BJ (cell line): ENCODE measurements at places on chromosomes 1 and 21.
A peak's percentile ranks its signal among the peaks of the same experiment; 100 is the strongest.

- DNase-seq, result no peak
Observed at GRCh38 chr1:26156285-26157038, 2.4 kb upstream of the FAM110D start.

- DNase-seq, result no peak
Observed at GRCh38 chr1:30618335-30618747, 105.0 kb downstream of the MATN1 start.

GRCh38 chr1:201505503-201505890, 1.4 kb downstream of the CSRP1 start:
- DNase-seq, result no peak

DNA sequence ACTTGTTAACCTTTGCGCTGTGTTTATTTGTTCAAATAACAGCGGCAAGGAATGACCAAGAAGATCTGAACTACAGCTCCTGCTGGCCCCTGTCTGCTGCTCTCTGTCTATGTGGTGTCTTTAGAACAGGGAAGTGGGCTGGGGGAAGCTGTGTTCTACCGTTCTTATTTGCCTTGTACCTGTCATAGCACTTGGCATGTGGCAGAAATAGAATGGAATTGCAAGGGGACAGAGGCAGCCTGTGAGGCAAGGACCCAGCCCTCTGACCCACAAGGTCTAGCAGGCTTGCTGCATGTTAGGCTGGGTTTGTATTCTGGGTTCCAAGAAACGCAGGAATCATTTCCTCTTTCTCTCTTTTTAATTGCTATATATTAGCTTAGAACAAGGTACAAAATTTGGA, 20.7 kb downstream of the HMGCS2 start:
- DNase-seq, result no peak

DNA sequence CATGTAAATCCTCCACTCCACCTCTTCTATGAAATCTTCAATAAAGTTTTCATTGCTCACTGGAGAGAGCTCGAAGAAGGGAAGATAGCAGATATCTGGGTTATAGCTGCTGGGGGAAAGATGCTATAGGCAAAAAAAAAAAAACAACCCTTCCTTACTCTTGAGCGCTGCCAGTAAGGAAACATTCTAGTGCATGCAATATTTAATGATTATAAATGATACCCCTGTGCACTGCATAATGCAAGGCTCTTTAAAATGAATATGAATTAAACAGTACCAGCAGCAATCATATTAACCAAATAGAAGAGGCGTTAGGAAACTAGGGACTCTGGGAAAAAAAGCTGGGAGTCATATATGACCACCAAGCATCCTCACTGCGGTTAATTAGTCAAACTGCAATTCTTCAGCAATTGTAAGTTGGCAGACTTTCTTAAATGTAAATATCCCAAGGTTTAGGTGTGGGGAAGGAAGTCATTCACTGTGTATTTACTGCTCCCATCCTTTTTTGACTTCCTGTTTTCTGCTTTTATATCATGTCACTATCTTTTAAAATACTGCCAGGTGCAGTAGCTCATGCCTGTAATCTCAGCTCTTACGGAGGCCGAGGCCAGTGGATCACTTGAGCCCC, 3.7 kb upstream of the DMRTB1 start:
- no peak for DNase-seq

- no peak for DNase-seq
Observed at GRCh38 chr1:235500971-235501540, 3.2 kb downstream of the B3GALNT2 start.

- DNase-seq, result no peak
Observed at GRCh38 chr1:1539310-1540089, 924 bp downstream of the TMEM240 start.

DNA sequence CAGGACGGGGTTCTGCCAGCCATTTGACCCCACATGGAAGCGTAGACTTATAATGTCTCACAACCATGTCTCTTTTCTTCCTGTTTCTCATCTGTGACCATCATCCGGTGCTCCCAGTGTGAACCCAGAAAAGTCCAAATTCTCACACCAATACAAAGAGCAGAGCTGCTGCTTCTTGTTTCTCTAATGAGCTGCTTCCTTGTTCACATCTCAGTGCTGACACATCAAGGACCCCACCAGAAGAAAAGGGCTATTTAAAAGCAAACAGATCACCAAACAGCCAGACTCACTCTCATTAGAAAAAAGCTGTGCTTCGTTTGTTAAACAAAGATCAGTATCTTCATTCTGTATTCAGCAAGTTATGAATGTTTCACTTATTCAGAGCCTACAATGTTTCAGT, 835 bp upstream of the LCE1D start:
- DNase-seq, result no peak

DNA sequence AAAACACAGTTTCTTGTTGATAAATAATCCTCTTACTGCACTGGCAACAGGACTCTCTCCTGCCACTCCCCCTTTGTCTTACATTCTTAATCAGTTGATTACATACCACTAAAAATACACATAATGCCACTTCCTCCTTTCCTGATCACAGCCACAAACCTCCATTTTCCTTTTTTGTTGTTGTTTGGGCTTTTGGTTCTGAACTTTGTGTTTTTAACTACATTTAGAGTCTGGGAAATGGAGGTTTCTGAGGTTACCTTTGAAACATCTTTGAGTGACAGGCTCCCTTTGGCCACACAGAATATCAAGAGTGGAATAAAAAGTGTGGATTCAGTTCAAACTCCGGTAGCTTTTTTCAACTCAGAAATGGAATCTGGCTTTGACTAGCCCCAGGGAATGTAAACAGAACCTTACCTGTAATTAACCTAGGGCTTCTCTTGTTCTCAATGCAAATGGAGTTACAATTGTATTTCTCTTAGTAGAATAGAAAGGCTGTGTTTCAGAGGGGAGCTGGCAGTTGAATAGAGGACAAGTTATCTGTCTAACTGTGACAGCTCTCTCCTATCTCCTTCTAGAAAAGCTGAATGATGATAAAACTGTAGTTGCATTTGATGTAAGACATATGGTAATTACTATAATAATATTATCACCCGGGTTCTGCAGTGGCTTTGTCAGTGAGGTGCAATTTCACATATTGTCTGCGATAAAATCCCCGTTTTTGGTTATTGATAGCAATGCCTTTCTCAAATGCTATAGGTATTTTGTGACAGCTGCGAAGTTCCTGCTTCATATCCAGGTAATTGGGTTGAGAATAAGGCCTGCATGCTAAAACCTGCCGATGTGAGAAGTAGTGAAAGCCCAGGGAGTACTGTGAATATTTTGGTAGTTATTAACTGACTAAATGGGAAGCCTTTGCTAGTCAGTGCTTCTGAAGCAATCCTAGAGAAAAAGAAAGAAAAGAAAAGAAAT, 66.9 kb downstream of the ST6GALNAC5 start:
- DNase-seq, result no peak

DNA sequence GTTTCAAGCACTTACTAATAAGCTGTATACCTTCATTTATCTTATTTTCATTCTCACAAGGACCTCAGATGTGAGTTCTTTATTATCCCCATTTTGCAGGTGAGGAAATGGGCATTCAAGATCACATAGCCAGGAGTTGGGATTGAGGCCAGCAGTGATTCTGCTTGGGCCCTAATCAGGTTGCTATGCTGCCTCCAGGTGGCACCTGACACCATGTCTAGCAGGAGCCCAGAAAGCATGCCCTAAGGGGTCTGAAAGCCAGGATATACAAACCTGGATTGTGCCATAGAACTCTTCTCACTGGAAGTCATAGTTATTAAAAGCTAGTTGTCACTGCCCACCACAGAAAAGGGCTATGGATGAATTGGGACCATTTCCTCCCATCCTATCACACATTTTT, 61.1 kb downstream of the FYB2 start:
- DNase-seq, result no peak

GRCh38 chr1:169111472-169111871, 5.0 kb downstream of the ATP1B1 start:
- no peak for DNase-seq

DNA sequence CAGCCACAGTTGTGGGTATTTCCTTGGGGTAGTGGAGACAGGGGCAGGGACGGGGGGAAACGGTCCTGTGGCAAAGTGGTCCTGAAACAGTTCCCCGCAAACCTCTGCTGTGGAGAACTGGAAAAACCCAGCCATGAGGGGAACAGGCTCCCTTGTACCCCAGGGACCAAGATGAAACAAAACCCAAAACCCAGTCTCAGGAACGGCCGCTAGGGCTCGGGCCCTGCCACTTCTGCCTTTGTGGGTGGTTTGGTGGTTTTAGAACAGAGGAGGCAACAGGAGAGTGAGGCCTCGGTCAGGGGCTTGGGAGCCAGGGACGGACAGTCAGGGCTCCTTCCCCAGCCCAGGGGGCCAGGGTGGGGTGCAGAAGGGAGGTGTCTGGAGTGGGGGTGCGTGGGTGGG, 24.8 kb upstream of the EDN2 start:
- DNase-seq, result no peak

DNA sequence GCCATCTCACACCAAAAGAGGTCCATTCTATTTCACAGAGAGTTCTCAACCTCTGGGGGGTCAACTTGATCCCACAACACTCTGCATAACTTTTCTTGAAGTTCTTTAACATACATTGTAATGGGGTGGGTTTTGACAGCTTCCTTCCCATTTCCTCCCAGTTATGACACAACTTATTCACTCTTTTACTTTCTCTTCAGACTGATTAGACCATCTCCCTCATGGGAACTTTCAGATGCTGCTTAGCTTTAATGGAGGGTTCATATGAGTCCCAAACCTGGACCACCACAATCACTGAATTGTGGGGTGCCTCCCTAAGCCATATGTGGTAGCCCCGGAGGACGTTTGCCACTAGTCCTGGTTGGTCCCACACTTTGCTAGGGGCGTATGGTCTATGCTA, 28.3 kb upstream of the KCNJ15 start:
- no peak for DNase-seq

DNA sequence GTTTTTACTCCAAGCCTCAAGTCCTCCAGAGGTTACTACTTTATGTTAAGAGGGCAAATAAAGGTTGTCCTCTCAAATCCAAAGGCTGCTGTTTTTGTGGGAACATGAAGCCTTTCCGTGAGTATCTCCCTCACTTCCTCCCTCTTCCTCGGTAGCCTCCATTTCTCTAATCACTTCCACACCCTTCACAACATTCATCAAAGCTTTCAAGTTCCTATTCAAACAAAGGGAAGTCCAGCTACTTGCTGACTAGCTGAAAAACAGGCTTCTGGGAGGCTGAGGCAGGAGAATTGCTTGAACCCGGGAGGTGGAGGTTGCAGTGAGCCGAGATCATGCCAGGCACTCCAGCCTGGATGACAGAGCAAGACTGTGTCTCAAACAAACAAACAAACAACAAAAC, 6.6 kb upstream of the CD48 start:
- no peak for DNase-seq

GRCh38 chr1:167298325-167298724, 77.6 kb downstream of the POU2F1 start:
- DNase-seq, result no peak

- no peak for DNase-seq
Observed at GRCh38 chr21:30146558-30147282, 19.9 kb downstream of the CLDN17 start.

DNA sequence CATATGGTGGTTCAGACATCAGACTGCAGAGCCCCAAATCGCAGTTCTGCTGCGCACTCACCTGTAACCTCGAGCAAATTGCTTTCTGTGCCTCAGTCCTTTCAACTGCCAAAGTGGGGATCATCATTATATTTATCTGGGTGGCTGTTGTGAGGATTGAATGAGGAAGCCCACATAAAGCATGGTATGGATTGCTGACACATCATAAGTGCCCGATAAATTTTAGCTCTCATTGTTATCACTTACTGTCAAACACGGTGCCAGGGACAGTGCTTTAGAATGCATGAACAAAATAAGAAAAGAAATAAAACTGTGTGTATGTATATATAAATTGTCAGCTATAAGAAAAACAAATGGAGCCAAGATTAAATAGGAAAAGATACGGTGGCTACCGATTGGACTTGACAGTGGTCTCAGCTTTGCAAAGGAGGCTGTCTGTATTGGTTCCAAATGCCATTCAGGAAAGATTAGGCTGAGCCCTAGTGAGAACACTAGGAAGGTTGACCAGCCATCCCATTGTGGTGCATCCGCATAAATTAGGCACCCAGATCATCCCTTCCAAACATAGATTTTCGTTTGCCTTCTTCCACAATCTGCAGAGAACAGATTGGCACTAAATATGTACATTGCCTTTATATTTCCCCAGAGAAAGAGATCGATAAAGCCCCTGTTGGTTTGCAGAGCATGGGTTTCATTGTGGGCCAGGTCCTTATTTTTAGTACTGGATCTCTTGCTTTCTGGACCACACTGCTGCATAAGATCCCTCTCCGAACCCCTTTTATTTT, 91.8 kb upstream of the KAZN start:
- no peak for DNase-seq

- peak; percentile 98 for DNase-seq
Observed at GRCh38 chr1:185646202-185646683, 87.9 kb upstream of the HMCN1 start.

GRCh38 chr1:20343149-20343937, 52.7 kb downstream of the VWA5B1 start:
- no peak for DNase-seq

GRCh38 chr1:73821520-73821919, 376.5 kb downstream of the LRRIQ3 start:
- DNase-seq, result no peak

GRCh38 chr21:33843216-33843615, 72.4 kb downstream of the ATP5PO start:
- DNase-seq, result no peak

GRCh38 chr1:228374711-228375577, 31.7 kb downstream of the TRIM11 start:
- DNase-seq, result peak; percentile 52

GRCh38 chr1:55466373-55466772, 251.2 kb upstream of the USP24 start:
- DNase-seq, result no peak

DNA sequence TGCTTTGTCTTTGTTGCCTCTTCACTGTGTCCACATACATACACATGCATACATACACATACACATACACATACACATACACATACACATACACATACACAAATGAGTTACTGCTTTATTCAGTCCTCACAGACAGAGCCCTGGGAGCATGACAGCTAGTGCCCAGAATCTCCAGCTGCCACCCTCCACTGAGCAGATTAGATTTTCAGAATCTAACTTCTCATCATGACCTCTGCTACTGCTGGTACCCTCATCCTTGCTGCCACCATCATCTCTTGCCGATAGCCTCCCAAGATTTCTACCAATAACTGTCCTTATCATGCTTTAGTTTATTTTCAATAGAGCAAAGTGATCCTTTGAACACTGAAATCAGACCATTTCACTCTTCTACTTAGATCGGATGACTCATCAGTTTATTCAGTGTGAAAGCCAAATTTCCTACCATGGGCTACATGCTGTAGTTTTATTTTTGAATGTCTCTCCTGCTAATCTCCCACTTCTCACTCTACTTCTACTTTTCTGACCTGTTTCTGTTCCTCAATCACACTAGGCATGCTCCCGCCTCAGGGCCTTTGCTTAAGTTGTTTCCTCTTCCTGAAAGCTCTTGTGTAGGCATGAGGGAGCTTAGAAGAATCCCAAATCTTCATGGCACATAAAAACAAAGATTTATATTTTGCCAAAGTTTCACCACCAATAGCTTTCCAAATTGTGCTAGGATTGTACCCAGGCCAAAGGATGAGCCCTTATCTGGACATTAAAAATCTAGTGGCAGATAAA, 43.0 kb downstream of the ATP6V1G3 start:
- DNase-seq, result no peak

- no peak for DNase-seq
Observed at GRCh38 chr1:59355361-59355760, 58.5 kb downstream of the FGGY start.

- DNase-seq, result no peak
Observed at GRCh38 chr1:66413838-66414175, 120.1 kb upstream of the SGIP1 start.

- DNase-seq, result no peak
Observed at GRCh38 chr1:15180189-15180588, 26.6 kb downstream of the TMEM51 start.
